ENCODE measurements at places on chromosomes 12 and 14. TPM values are rescaled to one million over a fixed set of nuclear protein-coding genes. Genes with fewer than 3 reads are reported as not detected.
A peak's percentile ranks its signal among the peaks of the same experiment; 100 is the strongest.

Gene A2ML1
- not detected for total RNA-seq

DNA sequence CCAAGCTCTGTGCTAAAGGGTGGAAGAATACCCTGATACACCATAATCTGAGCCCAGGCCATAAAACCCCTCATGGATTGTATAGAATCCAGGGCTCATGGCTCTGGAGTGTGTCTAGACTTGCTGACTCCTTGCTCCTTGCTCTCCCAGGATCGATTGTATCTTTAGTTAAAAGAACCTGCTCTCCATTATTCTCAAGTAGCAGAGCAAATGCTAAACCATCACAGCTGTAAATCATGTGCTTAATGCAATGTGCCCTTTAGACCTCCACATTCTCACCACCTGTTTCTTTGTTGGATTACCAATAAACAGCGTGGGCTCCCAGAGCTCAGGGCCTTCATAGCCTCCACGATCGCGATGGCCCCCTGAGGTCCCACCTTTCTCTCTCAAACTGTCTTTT lies 411.6 kb upstream of the FBXO33 start:
- DNase-seq = no peak

- no peak for DNase-seq
These were observed 69.2 kb downstream of the LIN7A start for GRCh38 chr12:80868576-80868975.

DNA sequence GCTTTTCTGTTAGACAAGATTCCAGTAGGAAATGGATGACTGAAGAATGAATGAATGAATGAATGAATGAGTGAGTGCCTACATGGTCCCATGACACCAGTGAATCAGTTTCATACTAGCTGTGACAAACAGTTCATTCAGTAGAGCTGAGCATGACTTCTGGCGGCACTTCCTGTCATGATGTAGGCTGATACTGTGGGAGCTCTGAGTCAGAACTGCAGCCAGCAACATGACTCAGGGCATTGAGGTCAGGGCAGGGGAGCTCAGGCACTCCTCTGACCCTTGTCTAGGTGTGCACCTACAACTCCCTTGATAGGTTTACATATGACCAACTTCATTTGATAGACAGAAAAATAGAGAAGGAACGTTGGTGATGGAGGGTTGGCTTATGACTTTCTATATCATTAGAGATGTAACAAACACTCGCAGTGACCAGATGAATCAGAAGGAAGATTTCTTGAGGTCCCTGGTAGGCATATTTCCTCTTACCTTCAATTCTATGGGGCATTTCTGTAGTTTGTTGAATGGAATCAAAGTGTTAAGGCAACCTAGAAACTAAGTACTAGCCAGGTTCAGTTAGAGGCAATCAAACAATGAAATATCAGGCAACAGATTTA lies 139.3 kb upstream of the ARHGAP5 start:
- peak; percentile 53 for DNase-seq

Gene TTC8
- 5.2 TPM for total RNA-seq

- DNase-seq = peak; percentile 48
These were observed at the start of gene ADSS1 for GRCh38 chr14:104723651-104724406. ADSS1 (plus strand) TSS chr14:104724229; CDS start chr14:104724271, 42 bp downstream.

Measured in activated T-cell treated with anti-CD3 and anti-CD28 coated beads, Interleukin-2, amount 50 U/mL, for 4 hours (primary cell).